ENCODE measurements at places on chromosomes 7 and 10.

- no peak for DNase-seq
Measured at GRCh38 chr10:129658376-129659072, 191.5 kb downstream of the MGMT start.

DNA sequence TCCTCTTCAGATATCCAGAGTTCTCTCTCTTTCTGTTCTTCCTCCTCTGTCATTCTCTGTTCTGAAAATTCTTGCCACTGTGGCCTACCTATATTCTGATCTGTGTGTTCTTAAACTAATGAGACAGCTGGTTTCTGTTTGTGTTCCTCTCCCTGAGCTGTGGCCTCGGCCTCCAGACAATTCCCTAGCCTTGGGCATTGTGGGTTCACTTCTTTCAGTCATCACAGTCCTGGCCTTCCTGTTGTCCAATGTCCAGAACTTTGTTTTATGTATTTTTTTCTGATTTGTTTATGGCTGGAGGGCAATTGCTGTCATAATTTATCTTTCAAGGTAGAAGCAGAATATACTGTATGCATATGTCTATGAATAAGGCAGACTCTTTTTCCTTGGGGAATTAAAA, 173.2 kb upstream of the MTPN start:
- DNase-seq = no peak

DNA sequence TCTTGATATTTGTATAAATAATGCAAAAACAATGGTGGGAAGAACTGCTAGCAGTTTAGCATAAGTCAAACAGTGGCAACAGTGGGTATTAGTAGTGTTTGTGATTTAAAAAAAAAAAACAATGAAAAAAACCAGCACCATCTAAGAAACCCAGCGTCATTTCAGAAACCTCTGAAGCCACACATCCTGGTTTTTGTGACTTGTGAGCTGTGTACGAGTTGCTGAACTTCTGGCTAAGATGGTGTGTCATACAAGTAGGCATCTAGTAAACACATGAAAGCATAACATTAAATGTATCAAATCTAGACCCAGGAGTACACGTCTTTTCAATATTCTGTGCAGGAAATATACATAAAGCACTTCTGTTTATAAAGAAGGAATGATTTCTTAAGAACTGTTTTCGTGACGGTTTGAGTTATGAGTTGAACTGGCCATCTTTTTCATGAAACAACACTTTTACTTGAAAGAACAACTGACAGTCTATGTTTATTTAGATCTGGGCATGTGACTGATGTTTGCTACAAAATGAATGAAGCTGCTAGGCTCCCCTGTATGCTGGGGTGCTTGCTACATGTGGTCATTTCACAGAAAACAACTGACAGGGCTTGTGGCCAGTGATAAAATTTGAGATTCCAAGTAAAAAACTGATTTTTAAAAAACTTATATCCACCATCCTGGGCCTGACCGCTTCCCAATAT, 143.5 kb downstream of the PIP4K2A start:
- DNase-seq = no peak

GRCh38 chr7:990352-990932, 7.5 kb downstream of the CYP2W1 start:
- DNase-seq = no peak

DNA sequence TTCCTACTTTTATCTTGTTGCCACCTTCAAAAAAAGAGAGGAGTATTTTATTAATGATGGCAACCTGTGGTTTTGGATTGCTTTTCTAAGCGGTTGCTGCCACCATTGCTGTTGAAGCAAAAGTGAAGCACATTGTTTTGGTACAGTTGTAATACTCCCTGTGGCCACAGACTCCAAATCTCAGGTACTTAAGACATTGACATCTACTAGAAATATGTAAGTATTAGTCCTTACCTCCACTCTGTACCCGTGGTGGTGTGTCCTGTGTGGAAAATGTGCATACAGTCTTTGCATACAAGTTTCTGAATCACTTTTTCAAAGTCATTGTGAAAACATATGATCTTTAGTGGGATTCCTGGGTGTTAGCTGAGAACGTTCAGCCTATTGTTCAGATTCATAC, 85.7 kb downstream of the ANLN start:
- DNase-seq = no peak

DNA sequence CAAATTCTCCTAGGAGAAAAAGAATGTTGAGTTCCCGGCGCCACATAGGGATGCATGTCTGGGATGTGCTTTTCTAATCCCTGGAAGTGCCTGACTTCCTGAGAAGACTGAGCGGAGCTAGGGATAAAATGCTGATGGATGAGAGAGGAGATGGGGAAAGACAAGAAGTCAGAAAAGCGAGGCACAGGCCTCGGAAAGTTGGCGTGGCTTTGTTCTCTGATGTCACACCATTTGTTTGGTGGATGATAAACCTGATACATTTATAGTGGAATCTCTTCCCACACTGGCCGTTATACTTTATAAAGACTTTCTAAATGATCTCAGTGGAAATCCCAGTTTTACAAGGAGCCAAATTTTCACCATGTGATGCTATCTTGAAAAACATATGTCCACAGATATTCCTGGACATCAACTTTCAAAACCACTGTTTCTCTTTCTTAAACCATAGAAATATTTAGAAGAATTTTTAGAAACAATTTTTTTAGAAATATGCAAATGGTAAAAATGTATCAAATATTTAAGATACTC, 188.8 kb upstream of the SVIL start:
- peak; percentile 66 for DNase-seq

DNA sequence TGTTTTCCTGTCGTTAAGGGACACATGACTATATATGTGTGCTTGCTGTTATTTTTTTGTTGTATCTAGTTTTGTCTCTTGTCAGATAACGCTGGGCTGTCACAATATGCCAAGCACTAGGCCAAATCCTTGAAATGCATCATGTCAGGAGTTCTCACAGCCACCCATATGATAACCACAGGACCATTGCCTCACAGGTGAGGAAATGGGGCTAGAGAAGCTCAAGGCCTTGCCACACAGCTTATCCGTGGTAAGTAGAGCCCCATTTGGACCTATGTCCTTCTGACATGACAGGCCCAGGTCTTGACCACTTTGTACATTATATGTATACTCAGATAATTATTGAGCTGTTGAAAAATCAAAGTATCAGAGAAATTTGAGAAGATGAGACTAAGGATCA, 42.0 kb upstream of the TARP start:
- no peak for DNase-seq

GRCh38 chr10:11525503-11525902, 85.9 kb downstream of the USP6NL start:
- no peak for DNase-seq

GRCh38 chr10:15238555-15239335, 70.3 kb upstream of the NMT2 start:
- DNase-seq = no peak

DNA sequence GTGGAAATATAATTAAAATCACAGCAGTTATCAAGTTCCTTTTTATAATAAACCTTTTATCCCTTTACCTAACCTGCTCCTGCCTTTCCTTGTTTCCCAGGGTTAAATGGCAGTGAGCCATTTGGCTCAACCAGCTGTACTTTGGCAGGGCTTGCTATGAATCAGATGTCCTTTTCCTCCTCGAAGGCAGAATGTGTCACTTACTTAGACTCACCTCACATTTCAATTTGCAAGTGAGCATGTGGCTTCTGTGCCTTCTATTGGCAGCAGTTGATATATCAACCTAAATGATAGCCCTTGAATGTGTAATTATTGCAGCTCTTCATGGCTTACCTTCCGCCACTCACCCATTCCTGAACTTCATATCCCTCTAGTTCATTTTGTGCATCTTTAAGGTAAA, 301.7 kb downstream of the CSTF2T start:
- DNase-seq = no peak

DNA sequence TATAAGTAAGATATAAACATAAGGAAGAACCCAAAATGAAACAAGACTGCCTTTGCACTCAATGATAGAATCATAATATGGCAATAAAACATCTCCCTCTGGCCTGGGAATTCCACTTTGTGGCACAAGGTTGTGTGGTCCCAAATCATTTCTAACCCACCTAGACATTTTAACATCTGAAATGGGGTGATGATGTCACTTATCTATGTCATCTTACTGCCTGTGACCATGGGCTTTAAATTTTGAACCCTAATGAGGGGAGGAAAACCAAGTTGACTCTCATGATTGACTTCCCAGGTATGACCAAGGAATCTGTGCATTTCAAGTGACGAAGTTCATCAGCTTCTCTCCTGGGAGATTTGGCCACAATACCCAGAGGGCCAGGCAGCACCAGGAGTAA, 24.5 kb upstream of the ACSM6 start:
- DNase-seq = no peak

GRCh38 chr10:103619424-103620351, 126.2 kb downstream of the NEURL1 start:
- DNase-seq = no peak

- DNase-seq = no peak
Measured at GRCh38 chr7:92133133-92133736, 1.0 kb downstream of the CYP51A1 start.

- DNase-seq = no peak
Measured at GRCh38 chr7:55124989-55125875, 106.4 kb downstream of the EGFR start.

- peak; percentile 63 for DNase-seq
Measured at GRCh38 chr7:127708788-127709187, 56.8 kb downstream of the SND1 start.

GRCh38 chr7:35248576-35249536, 5.0 kb downstream of the TBX20 start:
- no peak for DNase-seq

DNA sequence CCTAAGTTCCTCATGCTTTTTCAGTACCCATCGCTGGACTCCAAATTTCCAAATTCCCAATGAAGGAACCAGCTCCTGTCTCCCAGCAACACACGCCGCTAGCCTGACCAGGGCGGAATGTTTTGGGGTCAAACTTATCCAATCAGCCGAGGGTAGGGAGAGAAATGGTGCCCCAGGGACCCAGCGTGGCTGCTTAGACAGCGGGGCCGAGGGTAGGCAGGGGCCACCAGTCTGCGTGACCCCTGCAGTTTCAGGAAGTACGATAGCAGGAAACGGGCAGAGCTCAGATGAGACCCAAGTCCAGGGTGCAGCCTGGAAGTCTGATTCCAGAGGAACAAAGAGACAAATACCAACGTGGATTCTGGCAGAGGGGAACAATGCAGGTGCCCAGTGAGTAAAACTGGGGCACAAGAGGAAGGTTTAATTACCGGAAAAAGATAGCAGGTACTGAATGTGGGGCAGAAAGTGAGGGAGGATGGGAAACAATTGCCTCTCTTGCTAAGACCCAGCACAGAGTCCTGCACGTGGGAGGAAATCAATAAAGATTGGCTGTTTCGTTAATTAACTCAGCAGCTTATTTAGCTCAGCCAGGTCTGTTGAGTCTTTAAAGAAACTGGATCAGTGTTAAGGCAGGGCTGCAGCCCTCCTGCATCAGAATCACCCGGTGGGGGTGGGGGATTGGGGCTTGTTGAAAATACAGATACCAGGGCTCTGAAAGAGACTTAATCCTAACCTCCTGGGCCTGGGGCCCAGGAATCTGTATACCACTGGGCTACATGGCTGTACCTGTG, 50.4 kb upstream of the NFE2L3 start:
- DNase-seq = peak; percentile 54

DNA sequence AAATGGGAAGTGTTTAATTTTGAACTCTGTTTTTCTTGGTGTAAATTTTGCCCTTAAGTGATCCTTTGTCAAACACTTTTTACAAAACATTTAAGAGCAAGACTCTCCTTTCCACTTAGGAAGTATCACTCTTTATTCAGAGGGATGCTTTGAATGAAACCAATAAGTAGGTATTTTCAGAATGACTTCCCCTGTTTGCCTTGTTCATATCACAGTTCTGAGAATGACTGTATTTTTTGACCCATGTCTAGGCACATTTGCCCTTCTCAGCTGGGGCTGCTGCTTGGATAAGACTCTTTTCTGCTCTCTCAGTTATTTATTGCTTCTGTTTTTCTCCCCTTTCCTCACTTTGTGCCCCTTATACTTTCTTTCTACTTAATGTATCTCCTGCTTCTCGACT, 98.2 kb downstream of the CCNY start:
- DNase-seq = no peak

DNA sequence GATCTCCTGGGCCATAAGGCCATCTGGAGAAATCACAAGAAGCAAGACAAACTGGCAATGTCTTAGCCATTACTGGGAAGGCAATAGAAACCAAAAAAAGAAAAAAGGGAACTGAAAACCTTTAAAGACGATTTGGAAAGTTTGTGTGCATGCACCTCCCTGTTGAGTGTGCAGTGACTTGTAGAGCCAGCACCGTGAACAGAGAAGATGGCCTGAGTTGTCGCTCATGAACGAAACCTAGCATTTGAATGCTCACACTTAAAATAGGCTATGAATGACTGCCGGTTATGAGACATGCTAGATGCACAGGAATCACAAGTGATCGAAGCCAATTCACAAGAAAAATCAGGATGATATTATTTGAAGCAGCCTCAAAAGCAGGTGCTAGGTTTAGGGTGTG, 151.3 kb upstream of the ADO start:
- DNase-seq = no peak

DNA sequence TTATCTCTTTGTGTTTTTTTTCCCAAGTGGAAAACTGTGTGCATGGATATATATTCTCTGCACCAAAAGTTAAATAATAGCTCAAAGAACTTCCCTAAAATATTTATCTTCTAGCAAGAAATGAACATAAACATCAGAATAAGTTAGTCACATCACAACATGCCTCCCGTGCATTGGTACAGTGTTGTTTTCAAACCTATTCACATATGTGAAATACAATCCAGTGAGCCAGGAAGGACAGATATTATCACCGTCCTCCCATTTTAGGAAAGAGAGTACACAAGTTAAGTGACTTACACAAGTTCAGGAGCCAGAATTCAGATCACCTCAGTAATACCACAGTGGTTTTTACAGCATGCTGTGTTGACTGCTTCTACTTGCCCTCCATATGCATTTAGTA, 22.2 kb downstream of the ARMH3 start:
- DNase-seq = no peak

Data from right forelimb (tissue), 1 donor.